ENCODE measurements at places on chromosomes 16 and 17. TPM values are rescaled to one million over a fixed set of nuclear protein-coding genes. Genes with fewer than 3 reads are reported as not detected.
A peak's percentile ranks its signal among the peaks of the same experiment; 100 is the strongest.

DNA sequence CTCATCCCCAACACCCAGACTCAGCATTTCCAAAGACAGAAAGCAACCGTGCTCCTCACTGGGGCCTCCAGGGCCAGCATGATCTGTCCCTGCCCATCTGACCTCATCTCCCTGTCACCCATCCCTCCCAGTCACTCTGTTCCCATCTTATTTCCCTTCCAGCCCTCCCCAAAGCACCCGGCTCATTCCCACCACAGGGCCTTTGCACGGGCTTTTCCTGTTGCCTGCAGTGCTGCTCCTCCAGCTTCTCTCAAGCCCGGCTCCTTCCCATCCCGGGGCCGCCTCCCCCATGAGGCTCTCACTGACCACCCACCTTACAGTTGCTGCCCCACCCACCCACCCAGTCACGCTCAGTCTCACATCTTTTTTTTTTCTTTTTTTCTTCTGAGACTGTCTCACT is 54.8 kb downstream of the RMI2 start:
- DNase-seq = no peak
- H3K36me3 ChIP-seq = no peaks in the 10 kb centered on the region
- H3K4me1 ChIP-seq = peaks cover 5% of the 10 kb centered on the region
- no peaks in the 10 kb centered on the region for H3K27me3 ChIP-seq
- no peak overlapping the region for H3K4me3 ChIP-seq
- no peak overlapping the region for H3K27ac ChIP-seq

GRCh38 chr16:19689342-19689741 is 28.7 kb downstream of the KNOP1 start:
- H3K4me3 ChIP-seq = no peak overlapping the region
- DNase-seq = no peak
- peaks cover 9% of the 10 kb centered on the region for H3K36me3 ChIP-seq

Gene PYY
- total RNA-seq = not detected

Gene COL1A1
- 1.6 TPM for total RNA-seq

DNA sequence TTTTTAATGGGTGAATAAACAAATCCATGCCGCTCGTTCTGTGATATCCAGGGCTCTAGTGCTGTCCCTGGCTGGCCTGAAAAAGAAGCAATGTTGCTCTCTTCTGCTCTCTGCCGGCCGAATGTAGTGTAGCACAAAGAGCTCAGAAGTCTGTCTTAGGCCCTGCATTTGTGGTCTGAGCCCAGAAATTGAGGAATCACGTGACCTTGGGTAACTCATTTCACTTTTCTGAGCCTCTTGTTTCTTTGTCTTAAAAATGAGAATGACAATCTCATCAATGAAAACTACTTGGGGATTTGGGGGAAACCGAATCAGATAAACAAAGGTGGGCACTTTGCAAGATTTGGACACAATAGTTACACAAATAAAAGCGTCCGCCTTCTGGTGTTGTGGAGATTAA is 381.6 kb upstream of the ASIC2 start:
- no peaks in the 10 kb centered on the region for H3K27me3 ChIP-seq
- H3K4me3 ChIP-seq = no peak overlapping the region
- no peak overlapping the region for H3K27ac ChIP-seq
- no peaks in the 10 kb centered on the region for H3K36me3 ChIP-seq
- peak; percentile 29 for DNase-seq
- no peaks in the 10 kb centered on the region for H3K4me1 ChIP-seq

Gene SLFN11
- 74.2 TPM for total RNA-seq

- no peak overlapping the region for H3K27ac ChIP-seq
- no peaks in the 10 kb centered on the region for H3K27me3 ChIP-seq
- DNase-seq = peak; percentile 5
- H3K36me3 ChIP-seq = no peaks in the 10 kb centered on the region
Measured at GRCh38 chr16:84475643-84476240, 28.7 kb downstream of the MEAK7 start.

Gene GUCY2D
- not detected for total RNA-seq

DNA sequence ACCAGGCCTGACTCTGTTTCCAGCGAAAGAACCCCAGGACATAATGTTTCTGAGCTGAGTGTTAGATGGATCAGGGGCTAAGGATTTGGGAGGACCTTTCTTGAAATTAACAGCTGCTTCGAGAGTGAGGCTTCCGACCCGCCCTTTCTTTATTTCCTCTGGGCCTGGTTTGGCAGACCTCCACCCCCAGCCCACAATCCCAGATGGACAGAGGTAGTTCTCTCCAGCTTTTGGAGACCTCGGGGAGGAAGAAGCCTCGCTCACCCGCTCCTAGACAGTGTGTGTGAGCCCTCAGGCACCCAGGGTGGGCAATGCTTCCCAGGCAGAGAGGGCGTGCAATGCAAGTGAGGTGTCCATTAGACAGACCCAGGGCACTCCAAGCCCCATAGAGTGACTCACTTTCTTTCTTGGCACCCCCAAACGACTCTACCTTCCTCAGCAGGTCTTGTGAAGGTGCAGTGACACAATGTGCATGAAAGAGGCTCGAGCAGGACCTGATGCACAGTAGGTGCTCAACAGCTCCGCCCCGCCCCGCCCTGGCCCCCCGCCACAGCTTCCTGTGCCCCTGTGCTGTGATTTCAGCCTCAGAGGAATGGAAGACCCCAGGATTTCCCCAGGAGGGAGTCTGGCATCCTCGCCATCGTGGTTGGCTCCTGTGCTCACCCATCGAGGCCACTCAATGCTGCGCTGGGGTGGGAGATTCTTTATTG is 50.7 kb upstream of the TOB1 start:
- no peaks in the 10 kb centered on the region for H3K27me3 ChIP-seq
- no peak overlapping the region for H3K4me3 ChIP-seq
- no peak for DNase-seq
- peaks cover 54% of the 10 kb centered on the region for H3K4me1 ChIP-seq
- no peak overlapping the region for H3K27ac ChIP-seq

DNA sequence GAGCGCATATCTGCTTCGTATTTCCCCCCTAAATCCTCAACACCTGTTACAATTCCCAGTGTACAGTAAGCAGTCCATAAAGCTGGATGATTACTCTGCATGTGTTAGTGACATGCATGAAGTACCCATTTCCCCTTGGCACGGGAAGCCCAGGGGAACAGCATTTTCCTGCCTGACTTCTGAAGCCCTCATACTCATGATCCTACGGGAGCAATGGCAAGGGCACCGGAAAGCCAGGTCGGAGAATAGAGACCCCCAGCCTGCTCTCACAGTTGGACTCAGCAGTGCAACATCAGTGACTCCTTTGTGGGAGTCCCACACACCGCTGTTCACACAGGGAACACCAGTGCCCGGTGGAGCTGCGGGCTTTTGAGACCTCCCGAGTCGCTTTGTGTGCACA is 336.9 kb downstream of the CDH13 start:
- no peaks in the 10 kb centered on the region for H3K36me3 ChIP-seq
- H3K4me1 ChIP-seq = no peaks in the 10 kb centered on the region
- no peak for DNase-seq
- no peaks in the 10 kb centered on the region for H3K27me3 ChIP-seq
- no peak overlapping the region for H3K27ac ChIP-seq
- H3K4me3 ChIP-seq = no peak overlapping the region

Measured in CD4-positive, alpha-beta memory T cell (primary cell).